ENCODE measurements at places on chromosomes 3 and 15.
A peak's percentile ranks its signal among the peaks of the same experiment; 100 is the strongest.

DNA sequence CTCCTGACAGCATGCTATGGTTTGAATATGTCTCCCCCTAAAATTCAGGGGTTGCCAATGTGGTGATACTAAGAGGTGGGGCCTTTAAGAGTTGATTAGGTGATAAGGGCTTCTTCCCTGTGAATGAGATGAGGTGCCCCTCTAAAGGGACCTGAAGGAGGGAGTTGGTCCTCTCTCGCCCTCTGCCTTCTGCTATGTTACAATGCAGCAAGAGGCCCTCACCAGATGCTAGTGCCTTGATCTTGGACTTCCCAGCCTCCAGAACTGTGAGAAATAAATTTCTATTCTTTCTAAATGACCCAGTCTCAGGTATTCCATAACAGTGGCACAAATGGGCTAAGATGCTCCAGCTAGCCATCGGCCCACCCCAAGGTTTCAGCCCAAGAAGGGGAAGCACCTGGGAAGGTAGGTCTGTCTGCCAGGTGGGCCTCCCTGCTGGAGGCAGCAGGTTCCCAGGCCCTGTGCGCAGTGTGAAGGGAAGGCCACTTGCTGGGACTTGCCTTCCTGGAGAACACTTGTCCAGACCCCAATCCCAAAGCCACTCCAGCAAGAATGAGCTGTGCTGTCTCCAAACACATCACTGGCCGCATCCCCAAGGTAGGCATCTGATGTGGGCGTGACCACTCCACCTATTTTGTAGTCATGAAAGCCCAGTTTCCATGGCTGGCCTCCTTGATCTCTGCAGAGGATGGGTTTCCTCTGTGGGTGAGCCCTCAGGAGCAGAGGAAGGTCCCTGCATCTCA is 9.0 kb downstream of the TGM4 start:
- no peak for DNase-seq

DNA sequence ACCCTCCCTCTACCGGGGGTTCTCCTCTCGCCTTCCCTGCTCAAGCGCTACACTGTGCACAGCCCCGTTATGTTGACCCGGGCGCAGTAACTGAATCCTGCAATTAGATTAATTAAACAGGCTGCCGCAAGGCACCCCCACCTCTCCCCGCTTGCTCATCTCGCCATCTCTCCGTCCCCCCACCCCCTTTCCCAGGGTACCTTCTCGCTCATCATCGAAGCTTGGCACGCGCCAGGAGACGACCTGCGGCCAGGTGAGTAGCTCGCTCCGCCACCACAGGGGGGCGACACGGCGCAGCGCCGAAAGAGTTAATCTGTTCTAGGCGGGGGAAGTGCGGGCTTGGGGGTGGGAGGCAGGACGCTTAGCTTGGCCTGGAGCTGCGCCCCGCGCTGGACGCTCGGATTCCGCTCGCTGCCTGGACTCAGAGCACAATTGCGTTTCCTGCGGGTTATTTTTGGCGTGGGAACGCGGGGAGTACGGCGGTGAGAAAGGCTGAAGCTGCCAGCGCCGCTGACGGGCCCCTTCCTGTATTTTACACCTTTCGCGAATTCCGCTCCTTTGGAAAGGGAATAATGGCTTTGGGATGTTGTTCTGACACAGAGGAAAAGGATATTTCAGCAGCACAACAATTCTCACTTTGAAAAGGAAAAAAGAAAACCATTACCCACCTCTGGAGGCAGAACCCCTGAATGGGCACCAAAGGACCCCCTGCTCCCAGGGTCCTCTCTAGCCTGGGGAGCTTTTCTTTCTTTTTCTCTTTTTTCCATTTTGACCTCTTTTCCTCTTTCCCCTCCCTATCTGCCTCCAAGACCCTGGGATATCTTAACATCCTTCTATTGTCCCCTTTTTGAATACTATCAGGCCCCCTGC is 1.5 kb downstream of the DLL4 start:
- peak; percentile 47 for DNase-seq

DNA sequence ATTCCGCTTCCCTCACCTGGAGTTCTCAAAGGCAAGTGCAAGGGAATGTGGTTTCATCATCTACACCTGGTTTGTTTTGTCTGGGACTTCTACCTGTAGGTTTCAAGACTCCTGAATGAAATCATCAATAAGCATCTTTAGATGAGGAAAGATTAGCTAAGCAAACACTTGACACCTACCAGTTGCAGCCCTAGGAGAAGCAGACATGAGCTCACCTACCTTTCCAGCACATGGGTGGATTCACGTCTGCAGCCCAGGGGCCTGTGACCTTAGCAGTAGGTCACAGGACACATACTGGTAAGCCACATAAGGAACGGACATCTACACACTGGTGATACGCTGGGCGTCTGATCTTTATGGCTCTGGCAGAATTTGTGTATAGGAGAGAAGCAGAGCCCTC is 26.7 kb downstream of the SLCO2A1 start:
- no peak for DNase-seq

DNA sequence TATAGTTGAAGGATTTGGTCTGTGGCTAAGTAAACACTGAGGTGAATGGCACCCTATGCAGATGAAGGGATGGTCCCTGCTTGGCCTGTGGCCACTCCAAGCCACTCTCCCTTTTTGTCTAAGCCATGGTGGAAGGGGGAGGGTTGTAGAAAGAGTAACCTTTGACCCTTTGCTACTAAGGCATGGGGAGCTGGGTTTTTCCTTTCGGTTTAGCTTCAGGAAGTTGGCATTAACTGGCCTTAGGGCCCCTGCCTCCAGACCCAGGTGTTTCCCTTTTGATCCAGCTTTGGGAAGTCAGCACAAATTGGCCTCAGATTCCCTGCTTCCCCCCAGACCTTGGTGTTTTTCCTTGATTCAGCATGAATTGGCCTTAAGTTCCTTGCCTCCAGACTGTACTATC is 49.5 kb downstream of the EFCAB12 start:
- no peak for DNase-seq

DNA sequence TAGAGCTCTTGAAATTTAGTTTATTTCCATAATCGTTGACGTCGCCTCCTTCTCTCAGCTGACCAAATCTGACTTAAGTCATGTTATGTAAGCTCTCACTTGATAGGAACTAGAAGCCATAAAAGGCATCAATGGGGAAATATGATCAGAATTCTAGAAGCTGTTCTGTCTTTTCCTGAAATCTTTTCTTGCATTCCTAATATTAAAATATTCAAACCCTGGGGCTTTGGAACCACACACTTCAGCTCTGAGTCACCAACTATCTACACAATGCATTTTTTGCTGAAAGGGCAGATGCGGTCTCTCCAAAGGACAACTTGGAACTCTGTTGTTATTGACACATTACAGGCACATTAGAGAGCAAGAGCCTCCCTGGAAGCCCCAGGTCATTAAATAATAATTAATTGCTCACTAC is 91.3 kb downstream of the LARS2 start:
- peak; percentile 87 for DNase-seq

GRCh38 chr15:58269455-58270414 is 131.6 kb downstream of the AQP9 start:
- peak; percentile 82 for DNase-seq

- peak; percentile 88 for DNase-seq
These were observed 23.0 kb upstream of the COPG1 start for GRCh38 chr3:129226374-129226773.

GRCh38 chr15:43274136-43274535 is 7.4 kb upstream of the TGM5 start:
- no peak for DNase-seq

GRCh38 chr15:30922480-30923311 is 19.0 kb downstream of the FAN1 start:
- DNase-seq: peak; percentile 72

GRCh38 chr3:177561769-177562392 is 364.6 kb upstream of the TBL1XR1 start:
- no peak for DNase-seq

DNA sequence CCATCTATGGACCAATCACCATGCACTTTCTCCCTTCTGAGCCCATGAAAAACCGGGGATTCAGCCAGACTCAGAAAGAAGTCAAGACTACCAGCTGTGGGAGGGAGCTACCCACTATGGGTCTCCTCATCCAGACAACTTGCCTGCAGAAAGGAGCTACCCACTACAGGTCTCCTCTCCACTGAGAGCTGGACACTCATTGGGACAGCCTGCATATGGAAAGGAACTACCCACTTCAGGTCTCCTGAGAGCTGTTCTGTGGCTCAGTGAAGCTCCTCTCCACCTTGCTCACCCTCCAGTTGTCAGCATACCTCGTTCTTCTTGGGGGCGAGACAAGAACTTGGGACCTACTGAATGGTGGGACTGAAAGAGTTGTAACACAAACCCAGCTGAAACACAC is 22.3 kb upstream of the ZBED2 start:
- DNase-seq: no peak

- DNase-seq: no peak
These were observed 20.5 kb upstream of the ANPEP start for GRCh38 chr15:89835176-89835564.

- DNase-seq: no peak
These were observed 16.6 kb upstream of the SEC13 start for GRCh38 chr3:10337323-10338163.

- DNase-seq: no peak
These were observed 213.1 kb downstream of the TBC1D2B start for GRCh38 chr15:77864211-77865105.

GRCh38 chr15:77631745-77632533 is 773 bp downstream of the LINGO1 start:
- DNase-seq: peak; percentile 36

DNA sequence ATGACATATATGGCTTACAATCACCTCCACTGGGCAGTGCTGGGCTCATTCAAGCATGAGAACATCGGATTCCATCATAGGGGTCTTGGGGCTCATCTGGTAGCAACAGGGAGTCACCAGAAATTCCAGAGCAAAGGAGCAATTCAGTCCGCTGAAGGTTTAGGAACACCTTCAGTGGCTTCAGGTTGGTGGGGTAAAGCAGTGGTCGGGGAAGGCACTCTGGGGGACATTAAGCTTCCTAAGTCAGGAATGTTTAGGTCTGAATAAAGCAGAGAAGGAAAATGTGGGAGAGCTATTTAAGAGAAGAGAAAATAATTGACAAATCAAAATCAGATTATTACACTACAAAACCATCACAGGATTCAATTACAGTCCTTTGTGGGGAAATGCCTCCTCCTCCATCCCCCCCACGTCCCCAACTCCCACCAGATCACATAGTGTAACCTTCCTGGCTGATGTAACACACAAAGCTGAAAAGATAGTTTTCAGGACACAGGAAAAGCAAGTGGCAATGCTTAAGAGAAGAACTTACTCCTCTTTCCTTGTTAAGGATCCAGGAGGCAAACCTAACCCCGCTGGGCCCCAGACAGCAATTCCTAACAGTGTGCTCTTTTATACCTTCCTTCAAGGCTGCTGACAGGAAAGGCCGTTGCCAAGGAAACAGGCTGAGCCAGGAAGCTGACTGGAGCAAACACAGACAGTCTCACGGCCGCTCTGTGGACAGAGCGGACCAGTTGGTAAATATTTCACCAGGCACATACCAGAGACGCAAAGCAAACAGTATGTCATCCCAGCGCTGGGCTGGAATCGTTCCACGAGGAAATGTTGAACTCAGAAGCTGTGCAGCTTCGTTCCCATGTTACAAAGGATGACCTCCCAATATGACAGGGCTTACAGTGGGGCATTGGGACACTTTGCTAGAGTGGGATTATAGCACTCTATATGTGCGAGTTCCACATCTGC is 57.5 kb upstream of the LMCD1 start:
- peak; percentile 99 for DNase-seq

DNA sequence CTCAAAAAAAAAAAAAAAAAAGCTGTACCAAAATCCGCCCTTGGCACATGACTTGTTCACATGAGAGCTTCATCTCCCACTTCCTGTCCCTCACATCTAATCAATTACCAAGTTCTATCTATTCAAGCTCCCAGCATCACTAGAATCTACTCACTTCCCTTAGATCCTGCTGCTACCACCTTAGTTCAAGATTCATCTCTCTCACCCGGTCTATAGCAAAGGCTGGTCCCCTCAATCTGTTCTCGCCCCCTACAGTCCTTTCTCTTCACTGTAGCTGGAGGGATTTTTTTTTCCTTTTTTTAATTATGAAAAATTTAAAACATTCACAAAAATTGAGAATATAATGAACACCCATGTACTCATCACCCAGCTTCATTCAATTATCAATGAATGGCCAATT is 16.7 kb upstream of the GPR160 start:
- no peak for DNase-seq

DNA sequence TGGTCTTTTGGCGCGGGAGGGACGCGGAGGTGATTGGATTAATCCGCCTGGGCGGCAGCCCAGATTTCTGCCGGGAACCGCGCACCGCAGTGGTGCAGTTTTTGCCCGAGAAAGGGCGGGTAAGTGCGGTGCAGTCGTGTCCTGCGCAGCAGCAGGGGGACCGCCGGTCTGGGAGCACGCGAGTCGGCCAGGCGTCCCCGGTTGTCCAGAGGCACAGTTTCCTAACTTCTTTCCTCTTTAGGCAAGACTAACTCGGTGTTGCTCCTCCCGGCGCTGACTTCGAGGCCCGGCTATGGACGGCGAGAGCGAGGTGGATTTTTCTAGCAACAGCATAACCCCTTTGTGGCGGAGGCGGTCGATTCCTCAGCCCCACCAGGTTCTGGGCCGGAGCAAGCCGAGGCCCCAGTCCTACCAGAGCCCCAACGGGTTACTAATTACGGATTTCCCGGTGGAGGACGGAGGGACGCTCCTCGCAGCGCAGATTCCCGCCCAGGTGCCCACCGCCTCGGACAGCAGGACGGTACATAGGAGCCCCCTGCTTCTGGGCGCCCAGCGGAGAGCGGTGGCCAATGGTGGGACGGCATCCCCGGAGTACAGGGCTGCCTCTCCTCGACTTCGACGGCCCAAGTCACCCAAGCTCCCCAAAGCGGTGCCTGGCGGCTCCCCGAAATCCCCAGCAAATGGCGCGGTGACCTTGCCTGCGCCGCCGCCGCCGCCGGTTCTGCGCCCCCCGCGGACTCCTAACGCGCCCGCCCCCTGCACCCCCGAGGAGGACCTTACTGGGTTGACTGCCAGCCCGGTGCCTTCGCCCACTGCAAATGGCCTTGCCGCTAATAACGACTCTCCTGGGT is 736 bp downstream of the ARHGEF26 start:
- peak; percentile 60 for DNase-seq

DNA sequence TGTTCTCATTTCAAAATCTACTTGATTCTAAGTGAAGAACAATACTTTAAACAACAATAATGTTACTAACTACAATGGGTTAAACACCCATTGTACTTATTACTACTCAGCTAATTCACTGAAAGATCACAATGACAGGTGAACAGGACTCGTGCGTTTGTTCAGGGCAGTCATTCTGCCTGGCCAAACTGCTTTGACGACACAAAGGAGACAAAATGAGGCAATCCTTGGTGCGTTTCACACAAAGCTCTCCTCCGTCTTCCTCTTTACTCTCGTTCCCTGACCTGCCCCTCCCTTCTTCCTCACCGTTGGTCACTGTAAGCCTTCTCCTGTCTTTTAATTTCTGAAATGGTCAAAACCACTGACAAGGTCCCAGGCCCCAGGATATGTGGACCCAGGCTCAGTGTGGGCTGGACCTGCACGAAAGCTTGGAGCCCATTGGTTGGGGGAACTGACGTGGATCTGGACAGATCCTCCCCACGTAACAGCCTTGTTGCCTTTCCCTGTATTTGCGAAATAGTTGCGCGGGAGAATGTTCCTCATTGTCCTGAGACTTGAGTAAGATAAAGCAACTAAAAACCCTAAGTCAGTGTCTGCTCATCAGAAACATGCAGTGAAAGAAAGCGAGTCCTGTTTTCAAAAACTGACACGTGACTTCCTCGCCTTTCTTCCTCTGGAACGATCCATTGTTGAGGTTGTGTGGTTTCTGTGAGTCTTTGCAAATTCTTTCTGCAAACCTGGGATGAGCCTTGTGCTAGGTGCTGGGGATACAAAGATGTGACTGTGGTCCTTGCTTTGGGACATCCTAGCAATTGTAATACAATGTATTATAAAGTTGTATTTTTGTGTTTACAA is 147.1 kb upstream of the RGMA start:
- DNase-seq: no peak

Data from adipocyte (in vitro differentiated cells).